Inflammatory macrophage treated with lipopolysaccharide for 1 hour (primary cell): ENCODE measurements at places on chromosomes 3 and 15.

- DNase-seq, result peak; percentile 70
These were observed 12.4 kb upstream of the GREM1 start for GRCh38 chr15:32705446-32705845.

- no peak for DNase-seq
These were observed 30.2 kb downstream of the TM2D3 start for GRCh38 chr15:101621961-101622360.

GRCh38 chr3:125043599-125044151 is 12.1 kb downstream of the HEG1 start:
- no peak for DNase-seq

DNA sequence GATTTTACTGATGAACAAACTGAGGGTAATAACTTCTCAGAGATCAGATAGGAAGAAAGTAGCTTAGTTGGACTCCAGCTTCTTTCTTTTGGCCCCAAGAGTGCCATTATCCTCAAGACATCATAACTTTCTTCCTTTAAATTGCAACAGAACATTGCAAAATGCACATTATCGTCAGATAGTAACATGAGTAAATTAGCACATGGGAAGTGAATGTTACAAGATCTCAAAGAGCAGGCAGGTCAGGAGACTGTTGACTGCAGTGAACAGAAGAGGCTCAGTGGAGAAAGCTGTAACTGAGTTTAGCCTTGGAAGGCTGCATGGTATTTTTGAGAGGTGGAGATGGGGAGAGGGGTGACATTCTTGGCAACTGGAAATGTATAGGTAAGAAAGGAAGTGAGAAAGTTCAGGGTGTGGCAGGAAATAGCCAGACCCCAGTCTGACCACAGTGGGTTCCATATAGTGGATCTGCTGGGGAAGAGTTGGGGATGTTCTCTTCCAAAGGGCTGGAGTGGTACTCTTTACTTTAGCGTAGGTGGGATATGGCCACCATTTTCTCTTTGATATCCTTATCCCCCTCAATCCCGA is 307.7 kb downstream of the RPLP1 start:
- DNase-seq, result peak; percentile 93

DNA sequence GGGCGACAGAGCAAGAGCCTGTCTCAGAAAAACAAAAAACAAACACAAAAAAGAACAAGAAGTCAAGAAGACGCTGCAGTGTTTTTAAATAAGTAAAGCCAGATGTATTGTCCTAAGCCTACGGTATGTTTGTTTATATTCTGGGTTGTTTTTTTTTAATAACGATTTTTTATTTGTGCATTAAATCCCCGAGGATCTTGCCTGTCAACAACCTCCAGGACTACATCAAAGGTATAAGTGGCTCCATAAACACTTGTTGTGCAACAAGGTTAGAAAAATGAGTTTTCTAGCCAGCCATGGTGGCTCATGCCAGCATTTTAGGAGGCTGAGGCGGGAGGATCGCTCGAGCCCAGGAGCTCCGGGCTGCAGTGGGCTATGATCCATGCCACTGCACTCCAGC is 26.1 kb downstream of the ITGB5 start:
- no peak for DNase-seq

DNA sequence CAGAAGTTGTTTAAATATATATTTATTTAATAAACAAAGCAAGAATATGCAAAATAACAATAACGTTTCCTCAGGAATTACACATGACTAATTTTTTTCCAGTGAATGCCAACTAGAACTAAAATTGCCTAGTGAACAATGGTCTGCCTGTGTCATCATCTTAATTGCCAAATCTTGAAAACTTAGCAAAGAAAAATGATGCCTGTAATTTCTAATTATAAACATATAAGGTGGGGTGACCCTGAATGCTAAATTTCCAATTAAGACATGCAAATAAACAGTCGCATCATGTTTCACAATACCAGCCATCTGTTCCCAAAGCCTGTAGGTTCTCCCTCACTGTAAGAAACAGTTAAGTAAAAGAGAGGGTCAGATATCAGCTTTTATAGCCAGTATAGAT is 67.6 kb upstream of the PLCL2 start:
- no peak for DNase-seq

DNA sequence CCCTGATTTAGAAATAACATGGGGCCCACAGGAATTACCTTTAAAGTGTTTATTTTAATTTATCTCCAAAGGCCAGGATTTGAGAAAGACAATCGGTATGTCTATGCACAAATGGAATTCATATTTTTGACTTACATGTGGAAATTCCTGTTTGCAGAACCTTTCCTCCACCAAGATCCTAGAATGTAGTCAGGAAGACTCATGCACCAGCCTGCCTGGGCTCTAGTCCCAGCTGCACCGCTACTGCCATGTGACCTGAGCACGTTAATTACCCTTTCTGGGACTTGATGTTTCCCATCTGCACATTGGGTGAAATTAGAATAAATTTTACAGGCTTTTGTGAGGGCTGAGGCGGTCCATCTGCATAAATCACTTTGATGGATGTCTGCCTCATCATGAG is 194.2 kb downstream of the ATP10A start:
- no peak for DNase-seq

DNA sequence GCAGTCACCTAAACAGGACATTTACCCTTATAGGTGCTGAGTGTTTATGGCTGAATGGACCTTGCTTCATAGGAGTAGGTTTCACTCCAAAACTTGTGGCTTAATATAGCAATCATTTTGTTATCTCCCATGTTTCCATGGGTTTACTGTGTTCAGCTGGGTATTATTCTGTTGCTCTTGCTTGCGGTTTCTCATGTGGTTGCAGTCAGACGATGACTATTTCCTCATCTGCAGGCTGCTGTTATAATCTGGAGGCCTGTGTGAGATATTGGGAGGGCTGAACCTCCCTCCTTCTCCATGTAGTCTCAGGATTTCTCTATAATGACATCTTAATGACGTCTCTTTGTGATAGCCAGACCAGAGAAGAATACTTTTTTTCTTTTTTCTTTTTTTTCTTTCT is 98.1 kb downstream of the ZPLD1 start:
- peak; percentile 22 for DNase-seq

- peak; percentile 36 for DNase-seq
These were observed 53.2 kb downstream of the LHFPL4 start for GRCh38 chr3:9500108-9501050.

DNA sequence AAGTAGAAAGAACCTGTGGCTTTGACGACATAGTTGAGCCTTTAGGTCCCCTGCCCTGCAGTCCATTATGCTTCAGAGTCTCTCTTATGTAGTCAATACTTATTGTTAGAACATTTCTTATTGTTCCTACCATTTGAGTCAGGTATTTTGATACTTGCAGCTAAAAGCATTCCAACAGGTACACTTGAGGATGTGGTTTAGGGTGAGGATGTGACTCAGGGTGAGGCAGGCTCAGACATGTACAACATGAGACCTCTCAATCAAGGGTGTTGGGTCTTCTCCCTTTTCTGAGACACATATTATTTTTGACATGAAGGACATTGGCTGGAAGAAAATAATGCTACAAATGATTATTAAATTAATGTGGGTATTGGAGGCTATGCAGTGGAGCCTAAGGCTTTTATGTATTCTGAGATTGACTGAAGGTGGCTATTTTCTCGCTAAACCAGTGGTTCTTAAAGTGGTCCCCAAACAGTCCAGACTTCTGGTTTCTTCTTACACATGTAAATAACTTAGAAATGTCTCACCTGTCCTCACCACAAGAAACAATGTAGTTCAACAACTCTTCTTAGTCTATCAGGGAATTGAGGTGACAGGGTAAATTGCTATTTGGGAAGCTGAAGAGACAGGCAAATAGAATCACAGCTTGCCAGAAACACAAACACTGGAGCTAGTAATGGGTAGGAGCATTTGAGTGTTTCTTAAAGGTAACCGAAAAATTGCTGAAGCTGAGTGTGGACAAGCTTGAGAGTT is 135.5 kb upstream of the ZPLD1 start:
- no peak for DNase-seq

- no peak for DNase-seq
These were observed 17.3 kb downstream of the IL16 start for GRCh38 chr15:81213982-81214381.

DNA sequence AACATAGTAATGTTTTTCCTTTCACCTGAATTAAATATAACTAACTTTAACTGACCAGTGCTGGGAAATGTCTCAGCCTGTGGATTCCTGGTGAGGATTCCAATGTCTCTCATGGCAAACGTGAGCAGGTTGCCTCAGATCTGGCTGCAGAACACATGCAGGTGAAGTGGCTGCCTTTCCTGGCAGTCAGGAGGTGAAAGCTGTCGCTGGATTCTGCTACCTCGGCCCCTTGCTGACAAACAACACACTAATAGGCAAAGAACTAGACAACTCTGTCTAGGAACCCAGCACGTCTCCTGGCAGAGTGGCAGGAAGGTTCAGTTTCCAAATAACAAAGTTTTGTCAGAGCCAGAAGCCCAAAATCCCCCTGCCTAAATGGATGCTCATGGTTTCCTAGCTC is 400.8 kb upstream of the PPP2R3A start:
- no peak for DNase-seq

DNA sequence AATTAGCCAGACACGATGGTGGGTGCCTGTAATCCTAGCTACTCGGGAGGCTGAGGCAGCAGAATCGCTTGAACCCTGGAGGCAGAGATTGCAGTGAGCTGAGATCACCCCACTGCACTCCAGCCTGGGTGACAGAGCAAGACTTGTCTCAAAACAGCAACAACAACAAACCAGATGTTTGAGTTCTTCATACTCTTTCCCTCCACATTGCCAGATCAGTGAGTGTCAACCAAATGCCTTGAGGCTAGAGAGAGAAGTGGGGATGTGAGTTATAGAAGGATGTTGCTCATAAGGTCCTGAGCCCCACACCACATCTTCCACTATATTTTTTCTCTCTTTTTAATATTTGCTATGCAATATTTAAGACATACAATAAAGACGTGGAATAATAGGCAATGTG is 19.8 kb downstream of the MAPKBP1 start:
- DNase-seq, result no peak

GRCh38 chr3:116198087-116198486 is 247.2 kb downstream of the LSAMP start:
- DNase-seq, result no peak

GRCh38 chr3:152241142-152242017 is 27.3 kb upstream of the MBNL1 start:
- no peak for DNase-seq

- DNase-seq, result no peak
These were observed 50.3 kb downstream of the EMC4 start for GRCh38 chr15:34275154-34275553.

GRCh38 chr3:53940623-53941022 is 49.0 kb upstream of the SELENOK start:
- no peak for DNase-seq

GRCh38 chr3:50226888-50227389 is 9.1 kb upstream of the GNAI2 start:
- DNase-seq, result peak; percentile 15

DNA sequence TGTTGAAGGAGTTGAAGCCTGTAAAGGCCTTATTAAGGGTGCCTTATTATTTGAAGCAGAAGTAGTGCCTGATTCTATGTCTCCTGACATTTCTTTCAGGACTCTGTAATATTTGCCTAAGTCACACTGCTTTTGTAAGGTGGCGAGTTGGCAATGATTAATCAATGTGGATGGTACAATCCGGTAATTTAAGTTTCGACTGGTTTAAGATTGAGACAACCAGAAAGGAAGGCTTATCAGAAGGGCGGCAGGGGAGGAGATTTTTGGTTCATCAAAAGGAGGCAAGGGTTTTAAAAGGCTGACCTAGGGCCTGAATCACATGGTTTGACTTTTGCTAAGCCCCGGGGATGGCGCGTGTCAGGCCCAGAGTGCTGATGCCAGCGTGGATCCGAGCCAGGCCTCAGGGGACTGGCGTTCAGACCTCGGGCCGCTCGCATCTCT is 830 bp upstream of the RNF13 start:
- DNase-seq, result peak; percentile 42

DNA sequence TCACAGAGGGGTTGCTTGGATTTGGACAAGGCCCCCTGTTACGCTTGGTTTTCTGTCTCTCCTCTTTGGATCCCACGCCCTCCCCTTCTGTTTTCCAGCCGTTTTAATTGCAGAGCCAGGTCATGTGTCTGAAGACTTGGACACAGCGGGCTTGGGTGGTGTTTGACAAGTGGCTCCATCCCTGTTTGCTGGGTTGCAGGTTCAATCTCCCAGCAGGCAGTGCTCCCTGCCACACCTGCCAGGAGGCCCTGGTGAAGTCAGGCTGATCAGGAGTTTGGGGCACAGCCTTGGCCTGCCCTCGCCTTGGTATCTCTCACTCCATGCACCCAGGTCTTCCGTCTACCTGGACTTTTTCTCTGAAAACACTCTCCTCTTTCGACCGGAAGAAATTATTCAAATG is 59.0 kb downstream of the PLXNA1 start:
- DNase-seq, result no peak
